ENCODE measurements at places on chromosomes 16 and 17.

DNA sequence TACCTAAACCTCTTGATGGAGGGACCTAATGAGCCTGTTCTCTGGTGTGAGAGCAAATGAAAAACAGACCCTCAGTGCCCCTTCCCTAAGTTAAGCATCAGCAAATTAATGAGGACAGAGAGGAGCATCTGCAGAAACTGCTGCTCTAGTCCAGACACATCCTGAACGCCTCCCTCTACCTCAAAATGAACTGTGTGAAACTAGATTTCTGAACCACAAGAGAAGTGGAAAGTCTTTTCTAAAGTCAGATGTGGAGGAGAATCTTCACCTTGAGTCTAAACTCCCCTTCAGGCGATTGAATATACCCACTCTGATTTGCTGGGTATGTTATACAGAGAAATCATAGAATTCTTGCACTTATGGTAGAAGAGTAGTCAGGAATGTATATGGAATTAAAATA lies 104.4 kb upstream of the AMZ2 start:
- DNase-seq: no peak

- peak; percentile 60 for DNase-seq
Observed at GRCh38 chr16:65071433-65072311, 50.2 kb downstream of the CDH11 start.

- no peak for DNase-seq
Observed at GRCh38 chr16:15513156-15513555, 78.8 kb downstream of the BMERB1 start.

DNA sequence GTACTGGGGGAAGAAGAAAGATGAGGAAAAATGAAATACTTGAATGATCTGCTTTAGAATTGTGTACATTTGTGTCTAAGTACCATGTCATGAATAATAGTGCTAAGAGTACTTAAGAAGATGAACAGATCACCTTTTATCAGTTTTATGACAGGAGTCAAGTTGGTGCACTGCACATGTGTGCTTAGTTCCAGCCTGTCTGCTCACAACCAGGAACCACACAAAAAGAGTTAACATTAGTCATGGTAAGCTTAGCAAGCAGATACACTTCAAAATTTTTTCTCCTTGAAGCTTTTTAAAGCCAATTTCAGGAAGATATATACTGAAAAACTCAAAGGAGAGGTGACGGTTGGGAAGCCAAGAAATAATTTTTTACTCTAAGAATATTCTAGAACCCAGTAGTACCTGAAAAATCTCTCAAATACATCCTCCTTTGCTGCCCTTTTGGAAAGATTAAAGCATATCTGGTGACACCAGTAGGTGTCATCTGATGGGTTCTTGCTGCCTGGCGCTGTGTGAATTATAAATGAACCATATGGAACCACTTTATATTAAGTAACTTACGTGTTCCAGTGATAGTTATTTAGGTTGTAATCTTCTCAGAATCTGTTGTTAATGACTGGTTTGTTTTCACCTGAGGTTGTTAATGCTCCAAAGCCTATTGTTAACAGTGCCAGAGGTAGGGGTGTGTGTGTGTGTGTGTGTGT lies 93.4 kb downstream of the MSI2 start:
- no peak for DNase-seq

DNA sequence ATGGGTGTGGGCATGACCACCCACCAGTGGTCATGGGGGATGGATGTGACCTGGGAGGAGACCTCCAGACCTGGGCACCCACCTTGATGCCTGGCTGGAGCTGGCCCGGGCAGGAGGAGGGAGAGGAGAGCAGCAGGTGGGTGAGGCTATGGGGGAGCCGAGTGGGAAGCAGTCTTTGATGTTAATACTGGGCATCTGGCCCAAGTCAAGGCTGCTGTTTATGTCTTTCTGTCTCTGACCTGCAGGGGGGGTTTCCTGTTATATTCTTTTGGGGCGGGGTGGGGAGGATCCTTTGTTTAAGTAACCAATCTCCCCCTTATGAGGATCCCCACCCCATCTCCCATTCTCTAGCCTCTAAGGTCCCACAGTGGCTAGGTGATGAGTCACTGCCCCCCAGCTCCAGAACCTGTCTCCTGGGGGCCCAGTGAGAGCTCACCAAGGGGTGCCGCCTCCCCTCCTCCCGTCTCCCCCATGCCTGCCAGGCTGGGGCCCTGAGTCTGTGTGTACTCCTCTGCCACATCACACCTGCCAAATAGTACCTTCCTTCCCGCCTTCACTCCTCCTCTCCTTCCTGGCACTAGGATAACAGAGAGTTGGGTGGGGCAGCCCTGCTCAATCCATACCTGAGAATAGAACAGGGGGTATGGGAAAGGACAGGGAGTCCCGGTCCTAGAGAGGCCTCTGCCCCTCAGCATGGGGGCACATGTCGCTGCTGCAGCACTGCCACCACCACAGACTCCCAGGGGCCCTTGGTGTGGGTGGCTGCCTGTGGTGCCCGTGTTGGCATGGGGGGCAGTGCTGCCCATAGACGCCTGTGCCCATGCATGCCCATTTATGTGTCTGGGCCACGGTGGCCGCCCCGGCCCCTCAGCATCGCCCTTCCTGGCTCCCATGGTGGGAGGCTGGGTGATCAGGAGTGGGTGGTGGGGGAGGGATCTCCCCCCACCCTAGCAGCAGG lies 7.3 kb downstream of the THRA start:
- no peak for DNase-seq

GRCh38 chr16:51119556-51119955 lies 31.5 kb downstream of the SALL1 start:
- no peak for DNase-seq

- no peak for DNase-seq
Observed at GRCh38 chr17:14693382-14693781, 392.5 kb downstream of the HS3ST3B1 start.

- DNase-seq: peak; percentile 88
Observed at GRCh38 chr17:17063546-17064122, 21.4 kb downstream of the MPRIP start.

GRCh38 chr17:78129351-78130089 lies 965 bp upstream of the TMC6 start:
- DNase-seq: no peak

DNA sequence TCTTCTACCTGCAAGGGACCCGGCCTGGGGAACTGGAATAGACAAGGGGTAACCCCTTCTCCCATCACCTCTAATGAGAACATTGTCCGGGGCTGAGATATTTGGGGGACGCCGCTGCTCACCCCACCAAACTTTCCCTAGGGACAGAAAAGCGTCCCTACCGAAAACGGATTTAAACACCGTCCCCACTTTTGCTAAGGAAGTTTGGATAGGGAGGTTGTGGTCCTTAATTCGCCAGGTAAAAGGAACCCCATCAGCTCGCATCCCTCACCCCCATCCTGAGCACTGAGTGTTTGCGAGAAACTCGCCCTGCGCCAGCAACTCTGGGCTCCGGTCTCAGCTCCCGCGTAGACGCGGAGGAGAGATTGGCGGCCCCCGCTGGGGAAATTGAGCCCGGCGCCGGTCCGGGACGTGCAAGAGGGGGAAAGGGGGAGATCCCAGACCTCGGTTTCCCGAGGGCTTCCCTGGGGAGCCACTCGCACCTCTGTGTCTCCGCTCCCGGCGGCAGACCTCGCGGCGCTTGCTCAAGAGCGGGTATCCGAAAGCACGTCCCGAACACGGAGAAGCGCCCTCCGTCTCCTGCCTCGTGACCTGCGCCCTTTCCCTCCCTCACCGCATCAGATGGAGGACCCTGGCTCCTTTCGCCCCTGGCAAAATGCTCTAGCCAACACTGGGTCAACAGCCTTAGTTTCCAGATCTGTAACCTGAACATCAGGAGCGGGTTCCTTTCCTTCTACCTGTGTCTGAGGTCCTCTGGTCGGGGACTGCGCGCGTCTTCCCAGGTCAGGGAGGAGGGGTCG lies 3.1 kb upstream of the SOX9 start:
- DNase-seq: no peak

- DNase-seq: no peak
Observed at GRCh38 chr17:13973960-13974651, 95.2 kb upstream of the COX10 start.

DNA sequence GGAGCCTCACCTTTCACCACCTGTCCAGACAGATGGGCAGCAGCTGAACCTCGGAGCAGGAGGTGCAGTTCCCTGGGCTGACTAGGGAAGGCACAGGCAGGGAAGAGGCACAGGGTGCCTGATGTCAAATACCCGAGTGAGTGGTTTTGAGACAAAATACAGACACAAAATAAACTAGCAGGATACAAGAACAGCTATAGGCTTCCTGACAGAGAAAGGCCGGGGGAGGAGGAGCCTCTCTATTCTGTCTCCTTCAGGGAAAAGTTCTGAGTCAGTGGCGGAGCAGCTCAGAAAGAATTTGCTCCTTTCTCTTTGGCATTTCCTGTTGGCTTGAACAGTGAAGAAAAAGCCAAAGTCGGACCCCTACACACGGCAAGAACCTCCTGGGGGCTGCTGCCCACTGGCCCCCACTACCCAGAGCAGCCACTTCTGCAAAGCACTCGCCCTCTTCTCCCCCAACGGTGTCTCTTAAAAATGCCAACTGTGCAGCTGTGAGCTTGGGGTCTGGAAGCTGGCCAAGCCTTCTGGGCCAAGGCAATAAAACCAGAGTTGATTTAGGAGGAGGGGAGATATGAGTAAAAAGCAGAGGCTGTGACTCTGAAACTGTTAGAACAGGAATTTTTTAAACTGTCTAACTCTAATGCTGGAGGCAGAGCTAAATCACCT lies 14.4 kb upstream of the FAAP100 start:
- peak; percentile 52 for DNase-seq

DNA sequence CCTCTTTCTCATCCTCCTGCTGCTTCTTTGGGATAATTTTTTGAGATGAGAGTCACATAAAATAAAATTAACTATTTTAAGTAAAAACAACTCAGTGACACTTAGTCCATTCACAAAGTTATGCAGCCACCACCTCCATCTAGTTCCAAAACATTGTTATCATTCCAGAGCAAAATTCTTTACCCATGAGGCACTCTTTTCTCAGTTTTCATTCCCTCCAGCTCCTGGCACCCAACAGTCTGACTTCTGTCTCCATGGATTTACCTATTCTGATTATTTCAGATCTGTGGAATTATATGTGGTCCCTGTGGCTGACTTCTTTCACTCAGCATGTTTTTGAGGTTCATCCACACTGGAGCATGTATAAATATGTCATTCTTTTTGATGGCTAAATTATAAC lies 239.9 kb upstream of the DYNLRB2 start:
- no peak for DNase-seq

DNA sequence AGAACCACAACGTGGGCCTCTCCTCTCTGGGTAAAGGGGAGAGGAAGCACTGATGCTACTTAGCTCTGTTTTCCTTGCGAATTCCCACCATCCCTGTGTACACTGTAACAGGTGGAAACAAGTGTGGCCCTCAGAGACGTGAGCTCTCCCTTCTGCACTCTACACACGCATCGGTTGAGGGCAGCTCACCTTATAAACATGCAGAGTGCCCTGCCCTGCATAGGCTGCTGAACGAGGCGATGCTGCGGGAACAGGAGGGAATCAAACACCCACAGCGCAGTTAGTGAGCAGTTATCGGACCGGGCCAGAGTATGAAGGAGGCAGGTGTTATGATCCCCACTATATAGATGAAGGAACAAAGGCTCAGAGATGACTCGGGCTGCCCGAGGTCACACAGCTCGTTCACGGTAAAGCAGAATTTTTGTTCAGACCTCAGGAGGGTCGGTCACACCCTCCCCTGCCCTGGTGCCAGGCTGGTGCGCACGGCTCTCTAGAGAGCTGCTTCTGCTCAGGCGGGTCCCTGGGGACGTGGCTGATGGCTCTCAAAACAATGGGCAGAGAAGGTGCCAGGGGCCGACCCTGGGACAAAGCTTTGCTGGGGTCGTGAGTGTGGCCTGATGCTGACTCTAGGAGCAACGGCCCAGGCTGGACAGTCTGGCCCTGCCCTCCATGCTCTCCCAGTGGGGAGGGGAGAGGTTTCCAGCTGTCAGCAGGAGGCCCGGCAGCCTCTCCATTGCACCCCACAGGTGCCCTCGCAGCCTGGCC lies 68.5 kb downstream of the RPH3AL start:
- DNase-seq: no peak

GRCh38 chr17:62653826-62654761 lies 26.6 kb downstream of the MRC2 start:
- DNase-seq: no peak

GRCh38 chr17:73787076-73788059 lies 143.1 kb upstream of the SDK2 start:
- no peak for DNase-seq

DNA sequence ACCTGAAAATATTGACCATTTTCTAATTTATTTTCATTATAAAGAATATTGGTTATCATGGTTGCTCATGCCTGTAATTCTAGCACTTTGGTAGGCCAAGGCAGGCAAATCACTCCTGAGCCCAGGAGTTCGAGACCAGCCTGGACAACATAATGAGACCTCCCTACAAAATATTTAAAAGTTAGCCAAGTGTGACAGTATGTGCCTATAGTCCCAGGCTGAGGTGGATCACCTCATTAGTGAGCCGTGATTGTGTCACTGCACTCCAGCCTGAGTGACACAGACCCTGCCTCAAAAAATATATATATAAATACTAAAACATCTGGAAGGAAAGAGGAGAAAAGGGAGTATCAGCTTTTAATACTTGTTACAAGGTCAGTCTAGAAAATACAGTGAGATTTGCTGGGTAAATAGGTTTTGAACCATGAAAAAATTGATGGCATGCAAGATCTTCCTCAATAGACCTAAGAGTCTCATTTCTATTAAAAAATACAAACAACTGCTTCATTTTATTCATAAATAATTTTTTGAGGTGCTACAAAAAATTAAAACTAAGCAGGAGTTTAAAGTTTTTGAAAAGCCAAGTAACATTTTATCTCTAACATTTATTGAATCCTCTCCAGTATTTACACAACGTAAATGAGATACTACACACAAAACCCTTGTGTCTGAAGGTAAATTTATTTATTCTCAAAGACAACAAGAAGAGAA lies 47.7 kb downstream of the TUBD1 start:
- no peak for DNase-seq

DNA sequence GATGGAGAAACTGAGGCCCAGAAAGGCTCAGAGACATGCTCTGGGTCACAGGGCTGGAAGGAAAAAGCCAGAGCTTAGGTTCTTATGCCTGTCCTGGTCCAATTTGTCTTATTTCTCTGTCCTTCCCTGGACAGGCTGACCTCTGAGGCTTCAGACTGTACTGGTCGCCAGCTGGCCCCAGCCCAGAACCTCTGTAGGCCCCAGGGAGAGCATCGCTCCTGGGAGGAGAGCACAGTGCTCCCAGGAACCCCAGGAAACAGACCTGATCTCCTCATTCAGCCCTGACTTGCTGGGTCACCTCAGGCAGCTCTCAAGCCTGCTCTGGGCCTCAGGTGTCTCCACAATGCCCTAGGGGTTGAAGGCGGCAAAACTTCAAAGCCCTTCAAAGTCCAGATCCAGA lies 4.9 kb downstream of the DRC7 start:
- DNase-seq: no peak

DNA sequence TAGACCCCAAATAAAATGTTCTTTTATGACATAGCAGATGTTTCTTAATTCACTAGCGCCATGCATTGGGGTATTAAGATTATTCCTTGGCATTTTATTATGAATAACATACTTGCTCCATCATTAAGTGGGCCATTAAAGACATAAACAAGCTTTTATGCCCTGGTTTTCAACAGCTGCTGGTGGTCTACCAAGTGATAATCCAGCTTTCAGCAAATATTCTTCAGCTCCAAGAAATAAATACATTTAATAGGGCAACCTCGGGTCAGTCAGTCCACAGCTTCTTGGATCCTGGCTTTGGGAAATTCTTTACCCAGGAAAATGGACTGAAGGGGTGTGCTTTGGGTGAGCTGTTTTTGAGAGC lies 217.3 kb upstream of the IRX3 start:
- DNase-seq: no peak
